ENCODE measurements at places on chromosomes 13 and 19.

GRCh38 chr19:728011-728410 is 19.3 kb downstream of the PALM start:
- no peak for DNase-seq

DNA sequence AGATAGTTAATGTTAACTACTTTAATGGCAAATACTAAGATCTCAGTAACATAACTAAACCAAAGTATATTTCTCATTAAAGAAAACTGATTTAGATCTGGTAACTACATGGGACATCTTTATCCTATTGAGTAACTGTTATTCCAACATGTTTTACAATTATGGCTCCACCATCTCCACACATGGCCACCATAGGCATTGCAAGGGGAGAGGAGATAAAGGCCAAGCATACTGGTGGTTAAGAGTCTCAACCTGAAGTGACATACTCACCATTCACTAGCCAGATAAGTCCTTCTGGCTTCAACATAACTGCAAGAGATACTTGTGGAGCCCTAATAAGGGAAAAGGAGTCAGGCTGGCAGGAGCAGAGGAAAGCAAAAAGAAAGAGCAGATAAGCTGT is 1586.4 kb upstream of the SPRY2 start:
- no peak for DNase-seq

- DNase-seq = no peak
Measured at GRCh38 chr13:73055813-73056564, 2.8 kb upstream of the KLF5 start.

GRCh38 chr13:48624858-48625257 is 28.9 kb upstream of the CYSLTR2 start:
- DNase-seq = no peak

DNA sequence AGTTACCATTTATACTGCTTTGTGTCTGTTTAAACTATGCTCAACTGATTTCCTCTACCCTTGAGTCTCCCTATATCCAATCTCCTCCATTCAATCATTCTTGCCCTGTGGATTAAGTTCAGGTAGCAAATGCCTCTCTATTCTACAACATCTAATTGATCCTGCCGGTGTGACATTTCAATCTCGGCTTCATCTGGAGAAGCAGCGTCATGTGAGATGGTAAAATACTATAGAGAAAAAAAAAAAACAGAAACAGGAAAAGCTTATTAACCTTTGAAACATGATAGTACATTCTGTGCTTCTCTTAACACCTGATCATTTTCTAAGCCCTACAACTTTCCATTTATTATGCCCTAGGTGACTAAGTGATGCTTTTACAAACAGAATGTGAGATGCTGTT is 89.4 kb downstream of the KCTD12 start:
- DNase-seq = no peak

DNA sequence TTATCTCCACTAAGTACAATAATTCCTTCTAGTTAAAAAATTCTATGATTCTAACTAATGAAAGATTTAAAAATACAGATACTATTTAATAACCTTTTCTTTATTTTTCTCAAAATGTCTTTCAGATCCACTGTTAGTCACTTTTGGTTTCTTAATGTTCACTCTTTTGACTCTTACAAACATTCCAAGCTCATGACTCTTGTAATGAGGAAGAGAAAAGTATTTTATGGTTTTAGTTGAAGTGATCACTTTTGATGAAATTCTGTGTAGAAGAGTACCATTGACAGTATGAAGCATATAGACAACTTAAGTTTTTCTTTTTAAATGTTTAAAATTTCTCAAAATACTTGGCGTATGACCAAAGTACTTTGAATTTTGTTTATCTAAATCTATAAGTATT is 27.8 kb downstream of the COG3 start:
- DNase-seq = no peak

GRCh38 chr13:29185926-29186325 is 365.8 kb downstream of the MTUS2 start:
- DNase-seq = no peak

GRCh38 chr13:64347664-64348063 is 2882.5 kb downstream of the PCDH9 start:
- no peak for DNase-seq

- no peak for DNase-seq
Measured at GRCh38 chr19:4507150-4507452, 11.2 kb downstream of the PLIN4 start.

GRCh38 chr13:50131920-50132903 is 117.0 kb downstream of the KCNRG start:
- DNase-seq = peak; percentile 68

GRCh38 chr19:1651568-1652291 is 685 bp downstream of the TCF3 start:
- peak; percentile 49 for DNase-seq

DNA sequence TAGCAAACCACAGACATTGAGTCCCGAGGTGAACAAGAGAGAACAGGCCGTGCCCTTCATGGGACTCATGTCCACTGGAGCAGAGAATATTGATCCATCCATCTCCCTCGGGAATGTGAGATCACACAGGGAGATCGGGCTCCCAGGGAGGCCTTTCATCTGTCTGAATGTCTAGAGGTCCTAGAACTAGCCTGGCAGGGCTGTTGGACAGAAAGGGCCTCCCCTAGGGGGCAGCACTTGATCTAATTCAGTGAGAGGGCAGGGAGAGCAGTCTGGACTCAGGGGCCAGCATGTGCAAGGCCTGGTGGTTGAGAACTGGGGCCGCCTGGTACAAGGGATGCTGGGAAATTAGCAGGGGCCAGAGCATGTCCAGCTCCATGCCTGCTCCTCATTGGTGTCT is 4.3 kb downstream of the RUVBL2 start:
- DNase-seq = peak; percentile 27

GRCh38 chr19:18349524-18350128 is 9.2 kb downstream of the PGPEP1 start:
- DNase-seq = no peak

DNA sequence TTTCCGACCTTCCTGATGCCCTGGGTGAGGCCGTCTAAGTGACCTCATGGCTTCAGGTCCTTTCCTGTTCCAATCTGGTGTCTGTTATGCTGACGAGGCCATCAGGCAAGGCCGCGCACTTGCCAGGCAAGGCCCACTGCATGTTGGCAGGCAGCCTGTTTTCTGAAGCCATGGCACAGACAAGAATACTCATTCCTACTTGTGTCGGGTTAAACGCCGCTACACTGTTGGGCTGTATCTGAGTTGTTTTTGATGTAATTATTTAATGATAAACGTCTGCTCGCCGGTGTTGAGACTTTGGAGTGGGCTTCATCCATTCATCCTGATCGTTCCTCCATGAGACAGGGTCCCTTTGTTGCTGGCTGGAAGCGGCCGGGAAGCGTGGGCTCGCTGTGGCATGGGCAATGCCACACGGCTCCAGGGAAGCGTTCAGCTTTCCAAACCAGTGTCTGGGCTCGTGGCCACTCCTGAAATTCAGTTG is 92.1 kb downstream of the ATP11A start:
- no peak for DNase-seq

DNA sequence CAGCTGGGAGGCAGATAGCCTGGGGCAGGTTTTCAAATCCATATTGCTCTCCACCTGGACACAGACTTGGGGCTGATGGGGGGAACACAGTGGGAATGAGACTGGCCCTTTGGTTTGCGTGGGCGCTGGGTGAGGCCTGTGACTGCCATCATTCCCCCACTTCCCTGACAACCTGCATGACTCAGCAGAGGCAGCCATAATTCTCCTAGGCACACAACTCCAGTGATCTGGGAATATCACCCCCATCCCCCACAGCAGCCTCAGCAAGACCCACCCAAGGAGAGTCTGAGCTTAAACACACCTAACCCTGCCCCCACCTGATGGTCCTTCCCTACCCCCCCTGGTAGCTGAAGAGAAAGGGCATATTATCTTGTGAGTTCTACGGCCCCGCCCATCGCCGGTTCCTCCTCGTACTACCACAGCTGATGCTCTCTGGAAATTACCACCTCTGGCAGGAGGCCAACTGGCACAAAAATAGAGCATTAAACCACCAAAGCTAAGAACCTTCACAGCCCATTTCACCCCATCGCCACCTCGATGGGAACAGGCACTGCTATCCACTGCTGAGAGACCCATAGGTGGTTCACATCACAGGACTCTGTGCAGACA is 71.0 kb downstream of the RNF17 start:
- no peak for DNase-seq

DNA sequence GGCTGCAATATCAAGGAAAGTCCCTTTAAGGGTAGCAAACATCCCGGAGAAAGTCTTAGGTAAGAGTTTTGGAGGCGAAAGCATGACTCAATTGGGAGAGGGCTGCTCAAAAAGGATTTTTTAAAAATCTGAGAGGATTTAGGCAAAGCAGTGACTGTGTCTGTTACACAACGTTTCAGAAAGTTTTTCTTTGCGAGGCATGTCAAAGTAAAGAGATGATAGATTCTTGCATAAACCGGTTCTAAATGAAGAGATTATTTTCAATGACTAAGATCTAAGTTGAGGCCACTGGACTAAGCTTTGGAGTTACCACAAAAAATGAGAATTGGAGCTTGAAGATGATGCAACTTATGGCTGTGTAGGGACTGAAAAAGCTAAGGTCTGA is 43.7 kb upstream of the ENOX1 start:
- DNase-seq = no peak

GRCh38 chr13:85806553-85807175 is 7.4 kb upstream of the SLITRK6 start:
- no peak for DNase-seq

GRCh38 chr13:50129706-50130122 is 114.5 kb downstream of the KCNRG start:
- no peak for DNase-seq

DNA sequence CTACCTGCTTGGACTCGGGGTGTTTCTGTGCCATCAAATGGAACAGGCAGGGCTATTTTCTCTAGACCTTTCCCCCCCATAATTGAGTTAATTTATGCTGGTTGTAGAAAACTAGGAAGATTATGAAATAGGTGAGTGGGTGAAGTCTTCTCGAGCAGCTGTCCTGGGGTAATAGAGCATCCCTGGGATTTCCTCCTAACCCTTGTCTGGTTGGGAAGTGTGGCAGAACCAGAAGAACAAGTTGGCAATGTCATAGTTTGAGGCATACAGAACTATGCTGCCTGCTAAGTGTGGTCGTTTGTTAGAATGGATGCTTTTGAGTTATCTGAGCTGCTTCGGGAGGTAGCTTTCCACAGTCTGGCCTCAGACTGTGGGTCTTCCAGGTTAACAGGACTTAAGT is 3.7 kb downstream of the GATAD2A start:
- no peak for DNase-seq

- no peak for DNase-seq
Measured at GRCh38 chr19:19335408-19336158, 15.0 kb downstream of the MAU2 start.

- DNase-seq = peak; percentile 32
Measured at GRCh38 chr19:1807695-1808394, 4.2 kb downstream of the ATP8B3 start.

GRCh38 chr13:105462098-105462497 is 1073.4 kb downstream of the EFNB2 start:
- no peak for DNase-seq

GRCh38 chr19:6216236-6216995 is 63.4 kb downstream of the MLLT1 start:
- DNase-seq = no peak

DNA sequence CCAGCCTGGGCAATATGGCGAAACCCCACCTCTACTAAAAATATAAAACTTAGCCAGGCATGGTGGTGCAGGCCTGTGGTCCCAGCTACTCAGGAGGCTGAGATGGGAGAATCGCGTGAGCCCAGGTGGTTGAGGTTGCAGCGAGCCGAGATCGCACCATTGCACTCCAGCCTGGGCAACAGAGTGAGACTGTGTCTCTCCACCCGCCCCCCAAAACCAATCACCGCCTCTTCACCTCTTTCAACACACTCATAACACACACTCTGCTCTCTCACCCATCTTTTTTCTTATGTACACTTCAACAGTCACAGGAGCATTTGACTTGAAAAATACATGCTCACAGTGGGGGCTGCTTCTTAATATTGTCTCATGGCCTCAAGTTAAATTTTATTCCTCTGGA is 76.8 kb downstream of the ESD start:
- no peak for DNase-seq

DNA sequence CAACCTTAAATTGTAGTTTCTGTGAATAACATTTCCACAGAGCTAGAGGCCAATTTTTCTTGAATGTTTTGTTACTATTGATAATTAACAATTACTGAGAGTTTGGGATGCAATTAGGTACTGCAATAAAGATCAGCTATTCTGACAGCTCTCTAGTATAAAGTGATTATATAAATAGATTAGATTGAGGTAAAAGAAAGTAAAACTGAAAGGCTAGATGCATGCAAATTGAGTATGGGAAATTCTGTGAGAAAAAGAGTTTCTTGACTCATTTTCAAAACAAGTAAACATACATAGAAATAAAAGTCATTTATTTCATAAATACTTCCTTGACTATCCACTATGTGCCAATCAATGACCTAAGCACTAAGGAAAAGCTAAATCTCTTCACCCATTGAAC is 1087.5 kb upstream of the ATXN8OS start:
- DNase-seq = no peak

DNA sequence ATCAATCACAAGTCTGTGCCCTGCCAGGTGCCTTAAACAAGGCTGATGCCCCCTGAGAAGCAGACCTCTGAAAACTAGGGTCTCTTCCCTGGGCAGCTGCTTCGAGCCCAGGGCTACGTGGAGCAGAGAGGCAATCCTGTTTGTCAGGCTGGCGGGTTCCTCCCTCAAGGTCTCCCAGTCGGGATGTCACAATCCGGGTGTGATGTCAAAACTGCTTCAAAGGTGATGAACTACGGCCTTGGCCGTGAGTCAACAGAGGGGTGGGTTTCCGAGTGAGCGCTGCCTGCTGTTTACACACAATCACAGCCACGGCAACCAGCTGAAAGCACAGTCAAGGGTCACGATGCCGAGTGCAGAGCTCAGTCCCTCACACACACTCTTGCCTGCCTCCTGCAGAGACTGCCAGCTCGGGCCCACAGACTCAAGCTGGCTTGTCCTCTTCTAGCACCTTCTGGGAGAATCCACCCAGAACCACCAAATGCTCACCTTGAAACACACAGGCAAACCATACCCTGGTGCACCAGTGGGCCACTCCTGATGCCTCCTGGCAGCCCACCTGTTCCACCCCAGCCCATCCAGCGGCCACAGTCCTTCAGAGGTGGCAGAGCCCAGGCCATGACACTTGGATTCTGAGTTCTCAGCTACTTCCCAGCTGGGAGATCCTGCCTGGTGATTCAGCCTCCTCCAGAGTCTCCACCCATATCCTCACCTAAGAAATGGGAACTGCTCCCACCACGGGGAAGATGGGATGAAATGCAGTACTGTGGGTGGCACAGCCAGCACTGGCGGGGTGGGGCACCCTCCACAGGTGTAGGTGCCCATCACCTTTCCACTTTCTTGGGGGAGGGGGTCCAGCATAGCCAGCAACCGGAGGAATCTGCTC is 6.8 kb downstream of the ELL start:
- peak; percentile 57 for DNase-seq

GRCh38 chr19:48756686-48757085 is 1.4 kb downstream of the FGF21 start:
- no peak for DNase-seq

GRCh38 chr19:821825-822503 is at the start of gene PLPPR3:
Gene PLPPR3, minus strand, starts transcription at chr19:821955. Its CDS starts 396 bp downstream, at chr19:821559.
- DNase-seq = no peak

DNA sequence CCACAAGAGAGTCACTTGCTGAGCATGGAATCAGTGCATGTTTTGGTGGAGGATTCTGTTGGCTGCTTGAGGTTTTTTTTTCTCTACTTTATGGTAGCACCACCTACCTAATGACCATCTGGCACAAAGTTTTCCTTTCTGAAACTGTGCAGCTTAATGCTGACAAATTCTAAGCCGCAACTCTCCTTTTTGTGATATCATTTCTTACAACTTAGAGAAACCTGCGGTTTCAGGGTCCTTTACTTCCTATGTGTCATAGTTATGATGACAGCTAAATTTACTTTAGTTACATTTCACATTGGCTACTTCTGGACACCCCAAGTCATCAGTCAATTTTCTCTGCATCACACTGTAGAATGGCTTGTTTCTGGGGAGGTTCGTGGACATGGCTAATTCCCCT is 115.4 kb upstream of the TMTC4 start:
- DNase-seq = no peak

Data from CD4-positive, alpha-beta T cell (primary cell).